ENCODE measurements at places on chromosomes 5 and 9.

GRCh38 chr9:16002816-16003215, 450.0 kb downstream of the CCDC171 start:
- no peak for DNase-seq

GRCh38 chr5:127830829-127831598, 127.8 kb downstream of the CCDC192 start:
- no peak for DNase-seq

- no peak for DNase-seq
Measured at GRCh38 chr9:118538959-118539358, 830.3 kb downstream of the BRINP1 start.

DNA sequence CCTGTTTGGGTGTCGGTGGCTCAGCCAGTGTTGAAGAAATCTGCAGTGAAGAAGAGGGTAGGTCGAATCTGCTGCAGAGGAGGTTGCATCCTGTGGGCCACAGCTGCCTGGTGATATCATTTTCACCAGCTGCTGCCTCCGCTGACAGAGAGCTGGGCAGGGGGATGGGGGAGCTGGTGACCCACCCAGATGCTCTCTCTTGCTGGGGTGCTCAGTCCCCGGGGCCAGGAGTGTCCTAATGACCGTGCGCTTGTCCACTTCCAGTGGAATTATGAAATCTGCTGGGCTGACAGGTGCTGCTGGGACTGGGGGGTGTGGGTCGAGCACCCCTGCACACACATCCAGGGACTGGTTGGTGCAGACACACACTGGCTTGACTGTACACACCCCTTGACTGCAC, 83.2 kb upstream of the IRX4 start:
- DNase-seq, result no peak

- peak; percentile 9 for DNase-seq
Measured at GRCh38 chr5:108747774-108748400, at the start of gene FER. Gene FER, plus strand, starts transcription at chr5:108747897. Its CDS starts 50,286 bp downstream, at chr5:108798183.

- no peak for DNase-seq
Measured at GRCh38 chr5:80198399-80198798, 57.4 kb downstream of the SERINC5 start.

Data from OCI-LY7 (cell line).